ENCODE measurements at places on chromosomes 12 and 14.

- DNase-seq: no peak
Observed at GRCh38 chr12:99758997-99759396, 111.4 kb downstream of the GARIN6 start.

DNA sequence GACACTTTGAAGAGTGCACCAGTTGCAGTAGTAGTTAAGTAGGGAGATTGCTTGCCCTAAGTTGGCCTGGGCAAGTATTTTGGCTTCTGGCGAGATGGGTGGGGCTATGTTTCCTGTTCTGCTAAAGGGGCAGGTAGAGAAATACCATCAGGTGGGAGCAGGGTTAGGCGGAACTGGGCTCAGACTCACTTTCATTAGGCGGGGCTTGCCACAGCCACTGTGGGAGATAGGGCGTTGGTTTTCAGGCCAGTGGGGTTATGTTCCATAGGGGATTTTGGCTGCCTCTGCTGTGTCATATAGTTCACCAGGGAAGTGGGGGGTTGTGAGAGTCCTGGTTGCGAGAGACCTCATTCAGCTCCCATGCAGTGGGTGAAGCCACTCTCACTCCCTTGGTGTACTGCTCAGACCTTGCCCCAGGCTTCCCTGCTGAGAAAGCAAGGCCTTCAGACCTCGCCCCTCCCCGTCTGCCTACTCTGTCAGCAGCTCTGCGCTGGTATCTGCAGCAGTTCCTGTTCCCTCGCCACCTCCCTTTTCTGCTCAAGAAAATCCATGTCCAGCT is 43.3 kb downstream of the AEBP2 start:
- DNase-seq: no peak

DNA sequence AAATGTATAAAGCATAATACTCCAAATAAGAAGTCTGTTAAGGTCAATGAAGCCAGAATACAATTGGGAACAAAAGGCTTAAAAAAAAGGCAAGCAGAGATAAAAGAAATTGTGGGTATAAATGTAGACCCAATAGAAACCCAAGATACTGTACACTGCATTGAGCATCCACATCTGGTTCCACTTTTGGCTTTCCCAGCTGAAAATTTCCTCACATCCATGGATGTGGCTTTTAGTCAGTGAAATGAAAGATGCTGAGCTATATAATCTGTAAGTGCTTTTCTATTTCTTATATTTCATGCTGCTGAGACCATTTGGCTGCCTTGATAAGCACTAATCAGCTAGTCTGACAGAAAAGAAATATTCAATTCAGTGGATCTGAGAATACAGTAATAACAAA is 83.5 kb downstream of the PTPRR start:
- DNase-seq: no peak

- no peak for DNase-seq
Observed at GRCh38 chr12:127667131-127667685, 599.8 kb upstream of the TMEM132C start.

GRCh38 chr14:56795284-56795622 is 15.0 kb downstream of the OTX2 start:
- DNase-seq: no peak

DNA sequence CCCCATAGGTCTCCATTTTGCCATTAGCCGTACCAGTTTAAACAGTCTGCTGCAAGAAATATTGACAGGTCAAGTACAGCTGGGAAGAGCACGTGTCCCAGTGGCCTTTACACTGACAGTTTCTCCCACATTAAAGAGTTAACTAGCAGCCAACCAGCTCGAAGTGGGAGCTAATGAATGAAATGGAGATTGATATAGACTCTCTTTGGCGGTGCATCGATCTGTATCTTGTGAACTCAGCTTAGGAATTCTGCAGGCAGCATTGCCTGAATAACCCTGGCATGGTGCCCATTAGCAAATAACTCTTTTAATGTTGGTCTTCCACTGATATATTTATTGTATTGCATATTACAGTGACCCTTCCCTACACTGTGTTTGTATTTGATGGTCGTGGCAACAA is 319.4 kb downstream of the EGLN3 start:
- no peak for DNase-seq

DNA sequence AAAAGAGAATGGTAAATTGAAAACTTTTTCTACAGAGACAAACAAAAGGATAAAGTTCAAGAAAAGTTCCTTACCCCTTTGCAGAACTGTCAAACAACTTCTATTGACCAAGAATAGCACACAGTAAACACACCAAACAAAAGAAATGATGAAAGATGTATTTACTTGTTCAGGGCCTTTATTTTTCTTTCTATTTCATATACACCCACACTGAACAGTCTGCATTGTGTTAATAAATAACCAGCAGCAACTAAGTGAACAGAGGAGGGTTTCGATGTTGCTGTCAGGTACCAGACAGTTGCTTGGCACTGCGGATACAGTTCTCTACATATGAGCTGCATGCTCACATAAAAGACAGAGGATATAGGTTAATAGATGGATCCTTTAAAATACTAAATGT is 122.1 kb downstream of the SOX5 start:
- DNase-seq: no peak

- DNase-seq: no peak
Observed at GRCh38 chr14:30131581-30132097, 204.0 kb upstream of the PRKD1 start.

DNA sequence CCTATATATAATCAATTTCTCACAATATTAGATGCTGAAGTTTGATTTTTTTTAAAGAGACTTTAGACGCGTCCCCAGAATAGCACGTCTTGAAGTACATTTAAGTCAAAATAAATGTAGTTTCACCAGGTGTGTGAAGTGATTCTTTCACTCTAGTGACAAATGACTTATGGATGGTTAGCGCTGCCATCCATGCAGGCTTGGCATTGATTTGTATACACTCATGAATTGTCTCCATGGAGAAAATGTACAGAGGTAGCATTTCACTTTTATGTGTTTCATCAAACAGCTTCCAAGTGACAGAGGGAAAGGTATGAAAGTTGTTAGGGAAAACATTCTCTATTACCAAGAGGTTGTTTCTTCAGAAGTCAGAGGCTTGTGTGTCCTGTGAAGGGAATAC is 360.8 kb downstream of the PDZRN4 start:
- peak; percentile 54 for DNase-seq

- DNase-seq: no peak
Observed at GRCh38 chr12:18640321-18640955, 97.4 kb downstream of the PLCZ1 start.

- DNase-seq: peak; percentile 65
Observed at GRCh38 chr14:82422230-82422629, 888.6 kb upstream of the SEL1L start.
